ENCODE measurements at places on chromosomes 13 and 19.

DNA sequence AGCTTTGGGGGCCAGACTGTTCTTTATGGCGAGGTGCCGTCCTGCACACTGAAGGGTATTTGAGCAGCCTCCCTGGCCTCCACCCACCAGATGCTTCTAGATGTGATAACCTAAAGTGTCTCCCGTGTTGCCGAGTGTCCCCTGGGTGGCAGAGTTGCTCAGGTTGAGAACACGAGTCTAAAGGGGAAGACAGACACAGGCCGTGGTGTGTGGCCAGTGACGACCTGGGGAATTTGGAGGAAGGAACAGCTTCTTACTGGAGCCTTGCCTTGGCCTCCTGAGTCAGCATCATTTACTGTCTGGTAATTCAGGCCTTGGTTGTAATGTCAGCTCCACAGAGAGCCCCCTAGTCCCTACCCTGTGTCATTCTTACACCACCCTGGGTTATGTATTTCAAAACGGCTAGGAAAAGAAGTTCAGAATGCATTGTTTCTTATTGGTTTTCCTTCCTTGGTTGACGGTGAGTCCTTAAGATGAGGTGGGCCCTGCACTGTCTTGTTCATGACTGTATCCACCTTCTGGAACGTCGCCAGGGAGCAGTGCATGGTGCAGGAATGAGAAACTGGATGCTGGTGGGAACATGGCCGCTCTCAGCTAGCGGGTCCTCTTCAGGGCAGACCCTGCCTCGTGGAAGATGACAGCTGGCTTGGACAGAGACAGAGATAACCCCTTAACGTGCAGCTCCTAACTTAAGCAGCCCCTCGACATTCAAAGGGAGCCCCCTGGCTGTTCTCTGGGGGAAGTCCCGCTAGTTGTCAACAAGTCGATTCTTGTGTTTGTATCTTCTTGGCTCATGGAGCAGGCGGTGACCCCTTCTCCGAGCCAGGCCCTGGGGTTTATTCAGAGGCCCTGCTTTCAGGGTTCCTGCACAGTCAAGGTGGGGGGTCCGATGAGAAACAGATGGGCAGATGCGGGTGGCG lies 7.2 kb downstream of the SIN3B start:
- DNase-seq = no peak

DNA sequence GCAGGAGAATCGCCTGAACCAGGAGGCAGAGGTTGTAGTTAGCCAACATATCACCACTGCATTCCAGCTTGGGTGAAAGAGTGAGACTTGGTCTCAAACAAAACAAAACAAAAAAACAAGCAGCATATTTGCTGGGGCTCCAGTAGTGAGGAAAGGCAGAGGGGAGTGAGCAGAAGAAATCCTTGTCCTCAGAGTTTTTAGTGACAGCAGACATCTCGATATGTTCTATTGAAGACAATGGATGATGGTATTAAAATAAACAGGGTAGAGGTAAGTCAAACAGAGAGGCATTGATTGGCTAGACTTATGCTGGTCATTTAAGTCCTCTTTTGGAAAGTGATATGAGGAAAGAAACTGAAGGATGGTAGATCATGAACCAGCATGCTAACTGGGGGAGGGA lies 19.0 kb downstream of the NLRP7 start:
- no peak for DNase-seq

DNA sequence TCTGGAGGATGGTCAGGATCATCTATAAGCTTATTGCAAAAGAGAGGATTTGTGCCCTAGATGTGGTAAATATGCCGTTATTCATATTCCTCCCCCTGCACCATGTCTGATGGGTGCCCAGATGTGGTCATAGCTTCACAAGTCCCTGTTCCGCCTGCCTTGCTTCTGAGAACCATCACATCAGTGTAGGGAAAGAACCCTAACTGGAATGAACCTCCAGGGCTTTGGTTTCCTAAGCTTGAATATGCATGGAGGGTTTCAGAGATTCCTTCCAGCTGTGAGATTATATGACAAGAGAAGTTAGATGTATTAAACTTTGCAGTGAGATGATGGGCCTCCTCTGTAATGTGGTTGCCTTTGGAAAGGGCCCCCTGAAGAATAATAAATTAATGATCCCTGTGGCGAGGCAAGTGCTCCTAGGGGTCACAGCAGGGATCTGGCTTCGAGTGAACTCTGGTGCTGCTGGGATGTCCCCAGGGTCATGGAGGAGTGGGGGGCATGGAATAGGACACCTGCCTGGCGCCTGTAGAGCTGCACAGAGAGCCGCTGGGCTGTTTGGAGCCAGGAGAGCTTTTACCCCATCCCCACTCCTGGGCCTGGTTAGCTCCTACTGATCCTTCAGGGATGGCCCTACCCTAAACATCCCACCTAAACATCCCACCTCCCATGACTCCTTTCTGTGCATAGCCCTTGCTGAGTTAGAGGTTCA lies 56.0 kb upstream of the IRS2 start:
- DNase-seq = no peak

- DNase-seq = no peak
These were observed 31.3 kb downstream of the ANKRD10 start for GRCh38 chr13:110883542-110883941.

- no peak for DNase-seq
These were observed 86.5 kb downstream of the RFC3 start for GRCh38 chr13:33904431-33904830.

- no peak for DNase-seq
These were observed 35.3 kb downstream of the FPR3 start for GRCh38 chr19:51830274-51830673.

- no peak for DNase-seq
These were observed 8.9 kb upstream of the FARP1 start for GRCh38 chr13:98133946-98134345.

DNA sequence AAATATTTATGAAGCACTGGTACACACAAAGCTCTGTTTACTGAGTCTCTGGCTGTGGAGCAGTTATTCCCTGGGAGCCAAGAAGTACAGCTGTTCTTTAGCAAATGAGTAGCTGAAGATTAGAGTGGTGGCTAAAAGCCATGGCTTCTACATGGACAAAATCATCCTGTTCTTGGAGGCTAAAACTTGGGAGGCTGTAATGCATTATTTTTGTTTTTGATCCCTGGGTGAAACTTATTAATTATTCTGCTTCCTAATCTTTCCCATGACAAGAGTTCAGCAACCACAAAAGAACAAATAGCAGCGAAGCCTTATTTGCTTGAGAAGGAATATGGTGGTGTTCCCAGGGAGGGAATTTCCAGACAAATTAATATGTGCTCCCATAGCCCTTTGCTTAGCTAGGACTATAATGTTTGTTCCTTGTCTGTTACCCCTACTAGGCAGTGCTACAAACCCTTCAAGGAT lies 109.5 kb downstream of the DCT start:
- DNase-seq = no peak

GRCh38 chr19:28501976-28502375 lies 711.0 kb downstream of the UQCRFS1 start:
- no peak for DNase-seq

GRCh38 chr19:44306283-44306682 lies 1.5 kb upstream of the ZNF235 start:
- DNase-seq = no peak

- no peak for DNase-seq
These were observed 3.8 kb downstream of the KCTD12 start for GRCh38 chr13:76882431-76882830.

DNA sequence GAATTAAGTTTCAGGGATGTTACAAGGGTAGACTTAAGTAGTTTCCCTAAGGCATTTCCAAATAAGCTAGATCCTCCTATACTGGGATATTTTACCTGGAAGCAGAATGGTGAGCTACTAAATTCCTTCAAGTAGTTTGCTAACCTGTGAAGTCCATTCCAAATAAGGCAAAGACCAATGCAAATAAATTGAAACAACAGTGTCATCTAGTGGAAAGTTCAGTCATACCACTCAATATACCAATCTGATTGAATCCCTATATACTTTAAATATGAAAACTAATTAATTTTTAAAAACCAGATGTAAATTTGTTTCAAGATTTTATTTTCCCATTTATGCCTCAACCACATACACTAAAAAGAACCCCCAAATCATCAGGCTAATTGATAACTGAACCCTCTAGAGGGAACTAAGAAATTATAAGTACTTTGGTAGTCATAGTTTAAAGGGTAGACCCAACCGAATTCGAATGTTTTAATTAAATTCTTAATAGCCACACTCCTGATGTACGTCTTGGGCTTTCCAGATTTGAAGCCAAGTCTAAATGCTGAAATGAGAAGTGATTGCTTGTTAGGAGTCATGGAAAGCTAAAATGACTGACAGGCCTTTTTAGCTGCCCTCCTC lies 223.7 kb downstream of the TBC1D4 start:
- no peak for DNase-seq

GRCh38 chr13:82681535-82681934 lies 1200.7 kb downstream of the SLITRK1 start:
- DNase-seq = no peak

- DNase-seq = no peak
These were observed 561.0 kb downstream of the TBC1D4 start for GRCh38 chr13:74920920-74921319.

DNA sequence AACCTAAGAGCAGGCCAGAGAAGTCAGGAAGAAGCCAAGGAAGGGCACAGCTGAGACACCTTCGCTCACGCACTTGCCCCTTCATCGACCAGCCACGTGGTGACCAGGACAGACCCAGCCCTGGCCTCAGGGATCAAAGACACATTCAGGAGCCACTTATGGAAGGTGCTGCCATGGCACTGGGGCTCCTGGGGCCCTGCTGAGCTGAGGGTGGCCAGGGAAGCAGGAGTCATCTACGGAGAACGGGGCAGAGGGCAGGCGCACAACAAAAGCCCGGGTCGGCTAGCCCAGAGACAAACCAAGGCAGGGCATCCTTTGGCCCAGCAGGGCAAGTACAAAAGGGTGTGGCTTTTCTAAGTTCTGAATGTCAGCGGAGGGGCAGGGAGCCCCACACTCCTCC lies 2.3 kb downstream of the PLPP2 start:
- DNase-seq = no peak

- DNase-seq = no peak
These were observed 718.5 kb downstream of the EFNB2 start for GRCh38 chr13:105816994-105817393.

DNA sequence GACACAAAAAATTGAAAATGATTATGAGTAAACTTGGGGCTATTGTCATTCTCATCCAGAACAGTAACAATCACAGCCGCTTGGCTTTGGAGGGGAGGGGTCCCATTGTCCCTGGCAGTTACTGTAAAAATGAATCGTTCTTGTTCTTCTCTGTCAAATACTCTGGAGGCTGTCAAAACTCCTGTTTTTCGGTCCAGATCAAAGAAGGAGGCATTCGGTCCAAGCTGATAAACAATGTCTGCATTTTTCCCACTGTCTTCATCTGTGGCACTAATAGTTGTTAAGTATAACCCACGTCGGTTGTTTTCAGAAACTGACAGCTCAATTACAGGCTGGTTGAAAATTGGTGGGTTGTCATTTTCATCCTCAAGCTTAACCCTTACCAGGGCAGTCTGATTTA lies 3.4 kb downstream of the PCDH9 start:
- DNase-seq = no peak

DNA sequence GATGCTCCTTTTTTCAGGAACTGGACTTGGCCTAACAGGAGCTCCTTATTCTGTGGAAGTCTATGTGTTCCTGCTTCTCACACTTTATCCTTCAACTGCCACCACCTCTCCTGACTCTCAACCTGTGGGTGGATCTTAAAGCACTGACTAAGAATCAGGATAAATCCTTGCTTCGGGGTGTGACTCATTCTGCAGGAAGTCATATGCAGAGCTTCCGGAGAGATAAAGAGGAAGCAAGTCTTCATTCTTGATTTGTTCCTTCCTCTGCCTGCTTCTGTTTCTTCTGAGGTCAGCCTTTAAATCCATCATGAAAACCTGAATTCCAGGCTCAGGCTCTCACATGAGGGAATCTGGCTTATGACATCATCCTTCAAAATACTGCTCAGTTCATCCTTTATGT lies 137.1 kb upstream of the ATXN8OS start:
- DNase-seq = no peak

DNA sequence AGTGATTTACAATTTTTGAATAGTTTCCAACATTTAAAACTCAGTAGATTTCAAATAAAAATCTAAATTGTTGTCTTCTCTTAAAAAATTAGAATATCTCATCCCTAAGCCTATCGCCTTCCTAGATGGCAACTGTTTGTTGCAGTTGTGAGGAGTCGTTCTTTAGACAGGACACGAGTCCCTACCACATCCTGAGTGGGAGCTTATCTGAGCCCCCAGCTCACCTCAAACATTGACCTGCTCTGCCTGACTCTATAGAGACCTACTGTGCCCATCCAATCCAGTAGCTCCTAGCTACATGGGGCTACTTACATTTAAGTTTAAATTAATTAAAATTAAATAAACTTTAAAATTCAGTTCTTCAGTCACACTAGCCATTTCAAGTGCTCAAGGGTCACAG lies 434.7 kb downstream of the FOXO1 start:
- no peak for DNase-seq

- DNase-seq = no peak
These were observed 62.7 kb downstream of the SIPA1L3 start for GRCh38 chr19:37969695-37970094.

GRCh38 chr13:52862358-52863206 lies 14.1 kb upstream of the PCDH8 start:
- DNase-seq = no peak

DNA sequence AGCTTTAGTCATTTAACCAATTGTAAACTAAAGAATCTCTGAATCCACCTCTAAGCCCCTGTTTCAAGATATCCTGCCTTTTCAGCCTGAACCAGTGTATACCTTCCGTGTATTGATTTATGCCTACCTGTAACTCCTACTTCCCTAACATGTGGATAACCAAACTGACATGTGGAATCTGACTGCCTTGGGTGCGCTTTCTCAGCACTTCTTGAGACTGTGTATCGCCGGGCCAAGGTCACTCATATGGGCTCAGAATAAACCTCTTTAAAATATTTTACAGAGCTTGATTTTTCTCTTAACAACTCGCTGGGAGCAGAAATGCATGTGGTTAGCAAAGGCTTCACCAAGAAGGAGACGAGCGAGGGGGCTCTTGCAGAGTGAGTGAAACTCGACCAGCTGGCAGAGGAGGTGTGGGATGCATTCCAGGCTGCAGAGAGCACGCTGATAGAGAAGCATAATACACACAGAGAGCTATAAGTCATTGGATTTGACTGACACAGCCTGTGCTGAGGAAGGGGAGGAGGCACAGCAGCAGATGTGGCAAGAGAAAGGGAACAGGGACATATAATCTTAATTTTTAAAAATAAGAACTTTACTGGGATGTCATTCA lies 268.2 kb upstream of the MAB21L1 start:
- no peak for DNase-seq

- DNase-seq = no peak
These were observed 98.5 kb downstream of the MIPEP start for GRCh38 chr13:23790577-23791170.

All from activated naive CD4-positive, alpha-beta T cell treated with anti-CD3 and anti-CD28 coated beads, Interleukin-2, amount 50 U/mL, for 16 hours (primary cell).